Bronchial epithelial cell (primary cell): ENCODE measurements at places on chromosomes 13 and 19. TPM values are rescaled to one million over a fixed set of nuclear protein-coding genes. Genes with fewer than 3 reads are reported as not detected.

Gene ZNF296
- total RNA-seq = under 0.01 and 0.51 TPM in 2 replicates

Gene LEUTX
- total RNA-seq = not detected in 2 replicates

Gene CD33
- total RNA-seq = not detected in 2 replicates

Gene ANKLE1
- 0.38 and 0.53 TPM in 2 replicates for total RNA-seq

Gene RPS15
- total RNA-seq = 380 and 966 TPM in 2 replicates

Gene WDFY2
- 11.3 and 19.5 TPM in 2 replicates for total RNA-seq

Gene OPA3
- 5.3 and 7.0 TPM in 2 replicates for total RNA-seq

Gene SMIM44
- not detected in 2 replicates for total RNA-seq

Gene PSG2
- total RNA-seq = not detected in 2 replicates

Gene ANKRD24
- 0.26 TPM in 2 replicates for total RNA-seq

Gene CILP2
- total RNA-seq = under 0.01 and 0.13 TPM in 2 replicates

Gene ZNF253
- total RNA-seq = 2.1 and 3.6 TPM in 2 replicates

Gene VAV1
- total RNA-seq = 0.51 and 0.53 TPM in 2 replicates

Gene LSR
- 11.3 and 27.0 TPM in 2 replicates for total RNA-seq

Gene FOSB
- total RNA-seq = 3.6 and 4.2 TPM in 2 replicates

Gene RBM42
- 33.4 and 37.8 TPM in 2 replicates for total RNA-seq

Gene KCTD12
- total RNA-seq = 6.5 and 15.3 TPM in 2 replicates

Gene TMC4
- total RNA-seq = 23.2 and 25.0 TPM in 2 replicates

Gene PRSS57
- not detected in 2 replicates for total RNA-seq

Gene ATP4A
- not detected in 2 replicates for total RNA-seq

Gene PNMA8C
- not detected in 2 replicates for total RNA-seq

Gene CEACAM7
- total RNA-seq = 0.79 and 7.3 TPM in 2 replicates

Gene WASF3
- 4.5 and 5.5 TPM in 2 replicates for total RNA-seq

Gene IGFL2
- total RNA-seq = 2.4 TPM in 1 of 2 replicates, not detected in the other

Gene TMEM38A
- total RNA-seq = 4.7 and 10.0 TPM in 2 replicates

Gene UGGT2
- total RNA-seq = 25.3 and 31.9 TPM in 2 replicates
